ENCODE measurements at places on chromosomes 1 and 21. TPM values are rescaled to one million over a fixed set of nuclear protein-coding genes. Genes with fewer than 3 reads are reported as not detected.

DNA sequence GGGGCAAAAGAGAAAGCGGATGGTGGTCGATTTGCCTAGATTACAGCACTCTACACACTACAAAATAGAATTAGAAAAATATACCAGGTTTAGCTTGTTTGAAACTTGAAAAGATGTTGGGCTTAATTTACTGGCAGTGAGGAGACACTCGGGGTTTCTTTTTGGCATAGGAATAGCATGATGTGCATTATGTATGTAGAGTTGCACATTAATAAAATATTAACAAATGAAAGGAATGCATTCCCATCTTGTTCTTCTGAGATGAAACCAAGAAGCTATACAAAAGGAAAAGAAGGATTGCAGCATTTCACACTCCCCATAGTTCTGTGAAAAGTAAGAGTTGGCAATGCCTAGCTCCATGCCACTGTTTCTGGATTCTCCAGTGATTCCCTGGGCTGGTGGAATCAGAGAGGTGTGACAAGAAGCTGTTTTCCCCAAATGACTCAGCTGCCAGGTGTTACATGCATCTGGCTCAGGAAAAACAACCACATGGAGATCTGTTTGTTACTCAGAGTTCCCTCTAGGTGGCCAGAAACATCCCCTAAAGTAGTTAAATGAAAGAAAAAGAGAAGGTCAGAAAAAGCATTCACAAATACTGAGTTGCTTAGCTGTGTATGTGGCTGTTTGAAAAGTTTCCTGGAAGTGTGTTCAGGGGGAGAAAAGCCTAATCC is 115.6 kb downstream of the UCK2 start:
- no peaks in the 10 kb centered on the region for H3K27me3 ChIP-seq
- H3K27ac ChIP-seq: peak overlapping the region; percentile 8
- no peaks in the 10 kb centered on the region for H3K36me3 ChIP-seq
- no peak for DNase-seq
- no peak overlapping the region for H3K4me3 ChIP-seq
- peaks cover 26% of the 10 kb centered on the region for H3K4me1 ChIP-seq

DNA sequence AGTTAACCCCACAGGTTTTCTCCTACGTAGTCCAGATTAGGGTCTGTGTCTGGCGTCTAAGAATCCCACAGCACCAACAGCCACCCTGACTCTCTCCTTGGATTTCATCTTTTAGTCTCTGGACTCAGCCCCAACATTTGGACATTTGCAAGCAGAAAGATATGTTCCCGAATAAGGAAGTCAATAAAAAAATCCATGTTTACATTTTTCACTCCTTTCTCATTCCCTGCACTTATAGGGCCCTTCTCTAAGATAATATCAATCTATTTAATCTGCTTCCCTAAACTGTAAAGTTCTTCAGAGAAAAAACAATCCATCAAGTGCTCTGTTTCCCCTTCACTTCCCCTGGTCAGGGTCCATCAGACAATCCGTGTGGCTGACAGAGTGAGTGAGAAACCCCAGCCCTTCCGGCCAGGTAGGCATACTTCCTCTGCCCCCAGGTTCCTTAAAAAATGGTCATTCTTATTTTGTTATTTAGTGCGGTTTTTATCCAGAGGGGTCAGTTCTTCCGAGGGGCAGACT is 105.9 kb upstream of the CDC42BPA start:
- no peak overlapping the region for H3K4me3 ChIP-seq
- H3K27ac ChIP-seq: no peak overlapping the region
- H3K4me1 ChIP-seq: peaks cover 9% of the 10 kb centered on the region
- DNase-seq: no peak
- H3K27me3 ChIP-seq: no peaks in the 10 kb centered on the region

The IKBKE gene
- total RNA-seq: 8.0 TPM

DNA sequence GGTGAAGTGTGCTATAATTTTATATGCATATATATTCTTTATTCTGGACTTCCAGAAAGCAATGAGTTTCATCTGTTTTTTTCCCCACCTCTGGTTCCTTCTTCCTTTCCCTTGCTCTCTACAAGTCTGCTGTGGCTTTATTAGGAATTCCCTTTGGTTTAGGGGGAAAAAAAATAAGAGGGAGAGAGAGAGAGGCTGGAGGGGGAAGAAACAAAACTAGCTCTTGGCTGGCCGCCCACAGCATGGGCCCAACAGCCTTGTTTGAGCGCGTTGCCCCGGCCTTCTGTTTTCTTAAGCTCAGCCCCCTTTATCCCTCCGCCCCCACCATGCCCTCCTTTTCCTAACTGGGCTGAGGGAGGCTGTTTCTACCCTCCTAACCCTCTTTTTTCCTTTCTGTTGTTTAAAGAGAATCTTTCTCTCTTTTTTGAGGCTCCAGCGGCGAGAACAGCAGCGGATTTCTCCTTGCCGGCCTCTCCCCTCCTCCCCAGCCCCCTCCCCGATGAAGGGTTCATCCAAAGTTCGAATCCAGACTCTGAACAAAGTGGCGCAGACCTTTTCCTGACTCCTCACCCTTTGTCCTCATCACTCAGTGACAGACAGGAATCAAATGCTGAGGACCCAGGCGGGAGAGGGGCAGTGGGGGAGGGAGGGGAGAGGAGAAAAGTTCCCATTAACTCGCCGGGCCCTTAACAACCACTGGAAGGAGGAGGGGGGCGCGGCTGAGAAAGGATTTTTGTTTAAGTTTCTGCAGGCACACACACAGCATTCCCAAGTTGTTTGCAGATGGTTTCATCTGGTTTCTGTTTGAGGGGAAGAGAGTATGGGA is 29.7 kb downstream of the PBX1 start:
- H3K4me3 ChIP-seq: peak overlapping the region; percentile 64
- peaks cover 3% of the 10 kb centered on the region for H3K36me3 ChIP-seq
- H3K4me1 ChIP-seq: peaks cover 99% of the 10 kb centered on the region
- peak overlapping the region; percentile 99 for H3K27ac ChIP-seq

- H3K27ac ChIP-seq: peak overlapping the region; percentile 50
- no peaks in the 10 kb centered on the region for H3K27me3 ChIP-seq
- no peak for DNase-seq
- H3K4me3 ChIP-seq: peak overlapping the region; percentile 4
Observed at GRCh38 chr21:45747802-45748445, 104.4 kb downstream of the PCBP3 start.

DNA sequence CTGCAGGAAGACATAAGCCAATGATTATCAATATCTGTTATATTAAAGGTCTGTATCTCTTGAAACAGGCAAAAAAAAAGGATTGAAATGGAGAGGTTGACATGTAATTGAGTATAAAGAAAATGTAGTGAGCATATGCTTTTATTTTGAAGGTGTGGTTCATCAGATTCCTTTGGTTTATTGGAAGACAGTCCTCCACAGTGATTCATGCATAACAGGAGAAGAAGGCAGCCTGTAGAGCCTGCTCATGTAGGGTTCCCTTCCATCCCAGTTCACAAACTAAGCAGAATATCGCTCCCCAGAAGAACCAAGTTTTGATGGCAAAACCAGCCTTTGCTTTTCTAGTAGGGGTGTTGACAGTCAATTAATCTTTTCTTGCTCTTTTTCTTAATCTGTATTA is 1016.8 kb upstream of the ADGRL4 start:
- no peaks in the 10 kb centered on the region for H3K4me1 ChIP-seq
- H3K27me3 ChIP-seq: no peaks in the 10 kb centered on the region
- H3K27ac ChIP-seq: no peak overlapping the region
- H3K4me3 ChIP-seq: no peak overlapping the region
- DNase-seq: no peak
- no peaks in the 10 kb centered on the region for H3K36me3 ChIP-seq

- H3K4me1 ChIP-seq: no peaks in the 10 kb centered on the region
- no peaks in the 10 kb centered on the region for H3K27me3 ChIP-seq
- H3K27ac ChIP-seq: no peak overlapping the region
Observed at GRCh38 chr1:159664247-159664646, 50.1 kb downstream of the CRP start.

DNA sequence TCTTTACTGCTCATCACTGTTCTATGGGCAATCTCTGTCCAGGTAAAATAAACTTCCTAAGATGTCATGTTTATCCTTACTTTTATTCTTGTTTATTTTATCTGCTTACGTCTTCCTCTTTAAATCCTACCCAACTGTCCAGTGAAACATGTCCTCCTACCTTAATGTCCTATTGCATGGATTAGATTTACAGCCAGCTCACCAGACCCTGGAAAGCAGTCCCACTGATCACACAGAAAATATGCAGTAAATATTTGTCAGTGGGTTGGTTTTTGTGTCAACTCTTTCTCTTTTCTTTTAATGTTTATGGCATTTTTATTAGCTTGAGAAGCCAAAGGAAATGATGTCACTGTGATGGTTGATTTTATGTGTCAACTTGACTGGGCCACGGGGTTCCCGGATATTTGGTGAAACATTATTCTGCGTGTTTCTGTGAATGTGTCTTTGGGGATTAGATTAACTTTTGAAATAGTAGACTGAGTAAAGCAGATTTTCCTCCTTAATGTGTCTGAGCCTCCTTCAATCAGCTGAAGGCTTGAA is 258.3 kb downstream of the SRGAP2C start:
- H3K4me1 ChIP-seq: peaks cover 14% of the 10 kb centered on the region
- no peak overlapping the region for H3K27ac ChIP-seq
- H3K36me3 ChIP-seq: no peaks in the 10 kb centered on the region
- H3K4me3 ChIP-seq: no peak overlapping the region
